Stimulated activated CD4-positive, alpha-beta T cell treated with anti-CD3 and anti-CD28 coated beads, Interleukin-4, amount 100 ng/mL, for 24 hours (primary cell): ENCODE measurements at places on chromosomes 6 and 20.

DNA sequence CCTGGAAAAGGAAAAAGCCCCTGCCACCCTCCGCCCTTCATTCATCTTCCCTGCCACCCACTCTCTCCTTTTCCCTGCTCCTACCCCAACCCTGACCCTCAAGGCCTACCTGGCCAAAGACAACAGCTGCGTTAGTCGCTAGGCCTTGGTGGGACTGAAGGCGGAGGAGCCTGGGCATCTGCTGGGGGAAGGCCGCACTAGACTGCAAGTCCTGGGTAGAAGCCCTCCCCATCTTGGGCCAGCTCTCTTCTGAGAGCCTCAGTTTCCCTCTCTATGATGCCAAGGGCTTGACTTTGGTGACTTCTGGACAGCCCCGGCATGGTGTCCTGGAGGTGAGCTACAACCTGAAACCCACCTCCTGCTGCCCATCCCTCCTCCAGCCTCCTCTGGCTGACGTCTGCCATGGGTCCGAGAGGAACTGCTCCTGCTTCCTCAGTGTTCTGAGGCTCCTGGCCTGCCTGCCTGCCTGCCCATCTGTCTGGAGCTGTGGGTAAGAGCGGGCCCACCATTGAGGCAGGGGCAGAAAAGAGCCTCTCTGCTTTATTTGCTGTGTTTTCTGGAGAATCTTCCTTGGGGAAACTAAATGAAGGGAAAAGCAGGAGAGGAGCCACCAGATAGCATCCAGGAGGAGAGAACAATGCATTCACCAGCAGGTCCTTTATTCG lies 7.5 kb upstream of the FOXC1 start:
- DNase-seq: no peak

DNA sequence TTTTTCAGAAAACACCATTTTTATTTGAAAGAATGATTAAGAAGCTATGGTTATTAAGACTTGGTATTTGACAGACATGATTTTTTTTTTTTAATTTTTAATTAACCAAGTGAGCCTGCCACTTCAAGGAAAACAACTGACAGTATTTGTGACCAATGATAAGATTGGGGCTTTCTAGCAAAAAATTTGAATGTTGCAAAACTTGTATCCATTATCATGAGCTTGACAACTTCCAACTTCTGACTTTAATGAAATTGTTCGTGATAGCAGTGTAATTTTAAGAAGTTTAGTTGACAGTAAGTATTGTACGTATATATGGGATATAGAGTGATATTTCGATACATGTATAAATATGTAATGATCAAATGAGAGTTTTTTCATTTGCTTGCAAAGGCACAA lies 21.6 kb upstream of the POM121L2 start:
- no peak for DNase-seq

DNA sequence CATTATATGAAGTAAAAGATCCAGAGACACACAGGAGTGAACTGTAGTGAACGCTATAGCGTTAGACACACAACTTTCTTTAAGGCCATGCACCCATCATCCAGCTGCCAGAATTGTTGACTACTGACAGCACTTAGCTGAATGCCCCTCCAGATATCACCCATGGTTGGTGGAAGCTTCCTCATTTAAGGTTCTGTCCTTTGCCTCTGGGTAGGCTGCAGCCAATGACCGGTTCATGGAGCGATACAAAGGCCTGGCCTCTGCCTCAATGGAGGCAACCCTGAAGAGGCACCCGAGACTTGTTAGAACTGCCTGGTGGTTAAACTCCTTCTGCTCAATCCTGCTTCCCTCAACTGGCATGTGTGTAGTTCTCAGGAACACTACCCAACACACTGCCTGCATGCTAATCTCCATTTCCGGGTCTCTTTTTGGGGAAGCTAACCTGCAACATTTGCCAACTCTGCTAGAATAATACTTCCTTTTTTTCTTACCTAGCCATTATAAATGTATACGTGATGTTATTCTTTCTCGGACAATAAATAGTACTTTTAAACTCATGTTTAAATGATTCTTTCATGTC lies 49.8 kb upstream of the THEMIS start:
- DNase-seq: no peak

GRCh38 chr6:33251395-33252012 lies 20.2 kb downstream of the VPS52 start:
- no peak for DNase-seq

DNA sequence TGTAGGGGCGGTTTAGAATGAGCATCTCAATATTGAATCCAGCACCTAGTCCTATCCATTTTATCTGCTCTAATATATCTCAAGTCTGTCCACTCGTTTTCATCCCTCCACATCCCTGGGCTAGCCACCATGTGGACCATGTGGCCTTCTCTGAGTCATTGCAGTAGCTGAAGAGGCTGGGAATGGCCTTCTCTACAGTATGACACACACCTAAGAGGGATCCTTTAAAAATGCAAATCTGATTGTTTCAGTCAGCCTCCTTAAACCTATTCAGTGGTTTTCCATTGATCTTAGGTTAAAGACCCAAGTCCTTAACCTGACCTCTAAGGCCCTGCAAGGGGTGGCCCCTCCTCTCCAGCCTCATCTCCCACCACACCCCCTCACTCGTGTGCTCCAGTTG lies 9.4 kb downstream of the RING1 start:
- DNase-seq: no peak

GRCh38 chr20:38167851-38168760 lies 3.0 kb upstream of the TGM2 start:
- DNase-seq: no peak
